ENCODE measurements at places on chromosomes 1 and 21.

GRCh38 chr1:167710836-167711235 lies 10.9 kb upstream of the MPZL1 start:
- no peak for DNase-seq

DNA sequence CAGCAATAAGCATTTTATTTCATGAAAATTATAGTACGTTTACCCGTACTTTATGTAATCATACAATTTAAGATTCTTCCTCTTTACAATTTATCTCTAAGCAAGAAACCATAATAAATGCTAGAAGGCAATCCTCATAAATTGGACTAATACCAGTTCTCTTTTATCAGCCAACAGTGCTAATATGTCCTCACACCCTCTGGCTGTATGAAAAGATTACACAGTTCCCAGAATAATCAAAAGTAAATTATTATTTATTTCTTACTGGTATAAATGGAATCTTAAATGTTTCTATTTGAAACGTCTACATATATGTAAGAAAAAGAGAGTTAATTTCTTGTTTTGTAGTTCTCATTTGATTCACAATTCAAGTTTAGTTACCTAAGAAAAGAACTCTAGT lies 3.1 kb upstream of the CDKN2C start:
- no peak for DNase-seq

GRCh38 chr1:57277681-57278080 lies 146.2 kb downstream of the DAB1 start:
- DNase-seq: no peak

DNA sequence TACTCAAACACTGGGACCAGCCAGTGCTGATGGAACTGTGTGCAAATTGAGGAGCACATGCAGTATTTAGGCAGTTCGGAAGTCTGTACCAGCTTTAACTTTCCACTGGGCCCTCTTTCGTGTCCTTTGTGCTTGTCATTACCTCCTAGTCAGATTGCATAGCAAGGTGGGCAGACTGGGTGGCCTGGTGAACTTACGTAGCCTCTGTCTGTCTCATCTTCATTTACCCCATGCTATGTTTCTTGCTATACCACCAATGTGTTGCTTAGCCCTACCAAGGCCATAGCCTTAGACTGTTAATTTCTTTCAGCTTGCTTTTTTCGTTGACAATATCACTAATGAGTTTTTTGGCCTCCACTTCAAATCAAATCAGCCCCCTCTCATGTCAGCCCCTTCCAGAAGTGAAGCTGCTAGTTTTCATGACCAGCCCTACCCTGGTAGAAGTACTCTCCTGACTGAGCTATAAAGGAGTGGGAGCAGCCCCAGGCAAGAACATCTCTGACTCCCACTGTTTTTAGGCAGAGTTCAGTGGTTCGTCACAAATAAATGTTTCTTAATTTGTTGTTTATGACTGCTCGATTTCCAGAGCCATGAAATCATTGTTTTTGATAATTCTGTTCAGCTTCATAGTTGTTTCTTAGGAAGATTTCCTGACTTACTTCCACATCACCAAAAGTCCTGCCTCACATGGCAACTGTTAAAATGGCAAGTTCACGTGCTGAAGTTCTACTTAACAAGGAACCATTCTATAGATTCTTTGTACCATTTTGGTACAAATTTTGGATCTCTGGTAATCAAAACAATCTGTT lies 19.3 kb downstream of the PRKACB start:
- DNase-seq: peak; percentile 24

- DNase-seq: no peak
These were observed 258.9 kb downstream of the SEC16B start for GRCh38 chr1:177710696-177711620.

- no peak for DNase-seq
These were observed 56.6 kb upstream of the APP start for GRCh38 chr21:26227130-26227529.

DNA sequence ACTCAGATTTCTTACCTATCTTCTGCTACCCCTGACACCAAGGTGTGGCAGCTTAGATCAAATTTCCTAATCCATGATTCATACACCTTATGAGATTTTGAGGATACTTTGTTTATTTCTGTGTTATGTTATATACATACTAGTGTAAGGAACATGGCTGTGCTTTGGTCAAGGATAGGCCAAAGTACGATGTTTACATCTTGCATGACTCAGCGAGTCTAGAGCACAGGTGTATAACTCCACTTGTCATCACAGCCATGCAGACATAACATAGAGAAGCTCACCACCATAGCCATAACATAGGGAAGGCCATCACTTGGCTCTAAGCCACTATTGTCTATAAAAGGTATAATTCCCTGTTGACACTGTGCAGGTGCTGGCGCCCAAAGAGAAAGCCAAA lies 61.2 kb downstream of the GBP6 start:
- DNase-seq: no peak

Measured in NCI-H2081 (cell line).